ENCODE measurements at places on chromosomes 12 and 14.

GRCh38 chr12:12725956-12726554 lies 8.9 kb downstream of the CDKN1B start:
- DNase-seq = no peak

- DNase-seq = no peak
Observed at GRCh38 chr12:68359674-68360073, 27.5 kb upstream of the MDM1 start.

- no peak for DNase-seq
Observed at GRCh38 chr12:132777614-132778013, 16.0 kb upstream of the ANKLE2 start.

GRCh38 chr14:98834119-98834518 lies 437.9 kb downstream of the BCL11B start:
- DNase-seq = no peak
